ENCODE measurements at places on chromosomes 3 and 15. TPM values are rescaled to one million over a fixed set of nuclear protein-coding genes. Genes with fewer than 3 reads are reported as not detected.

KCNAB1 gene
- total RNA-seq = not detected

CHRFAM7A gene
- total RNA-seq = 0.19 TPM

SPINT1 gene
- 4.9 TPM for total RNA-seq

FBLN2 gene
- 1.5 TPM for total RNA-seq

CCDC174 gene
- total RNA-seq = 26.3 TPM

GRCh38 chr3:27532426-27533260 is 48.5 kb upstream of the SLC4A7 start:
- no peak overlapping the region for H3K4me3 ChIP-seq
- H3K27me3 ChIP-seq = no peaks in the 10 kb centered on the region
- H3K36me3 ChIP-seq = no peaks in the 10 kb centered on the region
- no peaks in the 10 kb centered on the region for H3K4me1 ChIP-seq

GRCh38 chr3:50381383-50381782 is 22.1 kb upstream of the TMEM115 start:
- H3K27ac ChIP-seq = no peak overlapping the region
- H3K36me3 ChIP-seq = no peaks in the 10 kb centered on the region
- H3K27me3 ChIP-seq = no peaks in the 10 kb centered on the region
- H3K4me3 ChIP-seq = no peak overlapping the region

DNA sequence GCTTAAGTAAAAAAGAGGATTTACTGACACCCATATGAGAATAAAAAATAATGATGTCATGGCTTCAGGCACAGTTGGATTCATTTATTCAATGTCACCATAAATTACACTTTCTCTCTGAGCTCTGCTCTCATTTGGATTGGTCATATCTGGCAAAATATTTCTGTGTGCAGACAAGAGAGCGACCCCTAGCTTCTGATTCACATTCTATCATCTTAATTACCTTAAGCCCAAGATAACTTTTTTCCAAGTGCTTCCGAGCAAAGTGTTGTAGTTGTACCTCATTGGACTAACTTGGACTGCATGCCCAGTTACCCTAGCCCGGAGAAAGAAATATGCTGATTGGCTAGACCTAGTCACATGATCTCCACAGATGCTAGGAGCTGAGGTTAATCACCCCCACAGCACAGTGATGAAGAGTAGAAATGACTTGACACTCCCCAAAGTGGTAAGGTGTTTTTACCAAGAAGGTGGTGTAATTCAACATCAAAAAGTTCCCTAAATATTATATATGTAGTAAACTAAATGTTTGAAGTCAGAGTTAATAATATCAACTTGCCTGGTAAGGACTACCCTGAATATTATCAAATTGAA is 552.2 kb upstream of the SUCLG2 start:
- no peak overlapping the region for H3K4me3 ChIP-seq
- H3K27me3 ChIP-seq = no peaks in the 10 kb centered on the region
- no peaks in the 10 kb centered on the region for H3K36me3 ChIP-seq
- H3K27ac ChIP-seq = no peak overlapping the region
- no peak for DNase-seq

All from naive thymus-derived CD4-positive, alpha-beta T cell (primary cell).